Progenitor cell of endocrine pancreas (in vitro differentiated cells): ENCODE measurements at places on chromosomes 3 and 15. TPM values are rescaled to one million over a fixed set of nuclear protein-coding genes. Genes with fewer than 3 reads are reported as not detected.

DNA sequence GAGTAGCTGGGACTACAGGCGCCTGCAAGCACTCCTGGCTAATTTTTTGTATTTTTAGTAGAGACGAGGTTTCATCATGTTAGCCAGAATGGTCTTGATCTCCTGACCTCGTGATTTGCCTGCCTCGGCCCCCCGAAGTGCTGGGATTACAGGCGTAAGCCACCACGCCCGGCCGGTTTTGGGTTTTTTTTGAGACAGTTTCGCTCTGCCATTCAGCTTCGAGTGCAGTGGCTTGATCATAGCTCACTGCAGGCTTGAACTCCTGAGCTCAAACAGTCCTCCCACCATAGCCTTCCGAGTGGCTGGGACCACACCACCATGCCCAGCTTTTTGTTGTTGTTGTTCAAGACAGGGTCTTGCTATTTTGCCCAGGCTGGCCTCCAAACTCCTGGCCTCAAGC is 16.0 kb upstream of the SCAP start:
- H3K4me3 ChIP-seq, result no peak overlapping the region
- no peaks in the 10 kb centered on the region for H3K4me1 ChIP-seq
- peaks cover 12% of the 10 kb centered on the region for H3K36me3 ChIP-seq
- DNase-seq, result no peak
- no peak overlapping the region for H3K27ac ChIP-seq

GRCh38 chr3:115968871-115969270 is 345.6 kb downstream of the GAP43 start:
- no peak overlapping the region for H3K27ac ChIP-seq
- no peaks in the 10 kb centered on the region for H3K36me3 ChIP-seq
- H3K4me1 ChIP-seq, result no peaks in the 10 kb centered on the region

GRCh38 chr15:66651913-66652642 is 50.0 kb upstream of the SMAD6 start:
- H3K4me3 ChIP-seq, result no peak overlapping the region
- peaks cover 24% of the 10 kb centered on the region for H3K27me3 ChIP-seq

- no peak overlapping the region for H3K4me3 ChIP-seq
- no peaks in the 10 kb centered on the region for H3K36me3 ChIP-seq
- H3K4me1 ChIP-seq, result peaks cover 2% of the 10 kb centered on the region
- H3K27me3 ChIP-seq, result no peaks in the 10 kb centered on the region
Measured at GRCh38 chr3:22933051-22933840, 269.9 kb upstream of the UBE2E2 start.

DNA sequence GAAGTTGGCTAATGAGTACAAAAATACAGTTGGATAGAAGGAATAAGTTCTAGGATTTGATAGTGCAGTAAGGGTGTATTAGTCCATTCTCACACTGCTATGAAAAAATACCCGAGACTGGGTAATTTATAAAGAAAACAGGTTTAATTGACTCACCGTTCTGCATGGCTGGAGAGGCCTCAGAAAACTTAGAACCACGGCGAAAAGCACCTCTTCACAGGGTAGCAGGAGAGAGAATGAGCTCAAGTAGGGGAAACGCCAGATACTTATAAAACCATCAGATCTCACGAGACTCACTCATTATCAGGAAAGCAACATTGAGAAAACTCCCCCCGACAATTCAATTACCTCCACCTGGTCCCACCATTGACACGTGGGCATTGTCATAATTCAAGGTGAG is 483.3 kb downstream of the TUSC7 start:
- no peak overlapping the region for H3K4me3 ChIP-seq
- no peaks in the 10 kb centered on the region for H3K36me3 ChIP-seq
- H3K4me1 ChIP-seq, result no peaks in the 10 kb centered on the region

Gene PRSS50
- total RNA-seq, result 1.9 TPM in 2 replicates

Gene GAP43
- 9.6 and 11.7 TPM in 2 replicates for total RNA-seq
